ENCODE measurements at places on chromosomes 11 and 22.
A peak's percentile ranks its signal among the peaks of the same experiment; 100 is the strongest.

DNA sequence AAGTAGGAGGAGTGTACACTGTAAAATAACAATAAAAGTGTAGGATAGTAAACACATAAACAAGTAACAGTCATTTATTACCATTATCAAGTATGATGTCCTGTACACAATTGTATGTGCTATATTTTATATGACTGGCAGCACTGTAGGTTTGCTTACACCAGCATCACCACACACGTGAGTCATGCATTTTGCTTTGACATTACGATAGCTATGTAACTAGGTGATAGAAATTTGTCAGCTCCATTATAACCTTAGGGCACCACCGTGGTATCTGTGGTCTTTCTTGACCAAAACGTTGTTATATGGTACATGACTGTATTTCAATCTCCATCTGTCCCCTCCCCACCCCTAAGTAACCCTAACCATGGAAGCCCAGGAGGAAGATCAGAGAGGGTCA is 1.1 kb downstream of the DNAL4 start:
- DNase-seq, result no peak

DNA sequence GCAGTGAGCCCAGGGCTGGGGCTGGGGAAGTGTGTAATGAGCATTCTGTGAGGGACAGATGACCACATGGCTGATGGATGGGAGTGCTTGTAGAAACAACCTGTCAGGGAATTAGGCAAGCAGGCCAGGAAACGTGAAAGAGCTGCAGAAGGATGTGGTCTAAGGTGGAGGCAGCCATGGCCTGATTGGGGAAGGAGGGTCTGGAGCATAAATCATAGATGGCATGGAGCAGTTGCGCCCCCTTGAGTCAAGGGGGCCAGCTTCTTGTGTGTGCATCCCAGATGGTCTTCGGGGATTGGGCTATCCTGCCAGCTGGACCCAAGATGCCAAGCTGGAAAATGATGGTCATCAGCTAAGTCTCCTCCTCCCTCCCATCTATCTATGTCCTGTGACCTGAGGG is 119.4 kb upstream of the CLPB start:
- DNase-seq, result no peak

- DNase-seq, result no peak
Observed at GRCh38 chr11:65891219-65892136, 1.0 kb downstream of the CCDC85B start.

DNA sequence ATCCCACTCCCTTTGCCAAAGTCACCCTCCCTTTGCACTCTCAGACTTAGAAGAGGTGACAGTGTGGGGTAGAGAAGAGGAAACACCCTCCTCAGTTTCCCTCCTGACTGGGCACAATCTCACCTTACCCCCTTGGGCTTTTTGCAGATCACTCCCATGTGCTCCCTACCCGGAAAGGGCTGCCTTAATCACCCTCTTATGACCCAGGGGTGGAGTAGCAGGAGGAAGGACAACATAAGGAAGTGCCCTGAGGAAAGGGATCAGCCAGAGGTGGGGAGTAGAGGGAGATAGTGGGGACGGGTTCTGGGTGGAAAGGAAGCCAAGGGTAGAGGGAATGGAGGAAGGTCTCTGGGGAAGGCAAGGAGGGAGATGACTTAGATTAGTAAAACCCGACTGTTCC is 52.0 kb downstream of the NRXN2 start:
- DNase-seq, result no peak

DNA sequence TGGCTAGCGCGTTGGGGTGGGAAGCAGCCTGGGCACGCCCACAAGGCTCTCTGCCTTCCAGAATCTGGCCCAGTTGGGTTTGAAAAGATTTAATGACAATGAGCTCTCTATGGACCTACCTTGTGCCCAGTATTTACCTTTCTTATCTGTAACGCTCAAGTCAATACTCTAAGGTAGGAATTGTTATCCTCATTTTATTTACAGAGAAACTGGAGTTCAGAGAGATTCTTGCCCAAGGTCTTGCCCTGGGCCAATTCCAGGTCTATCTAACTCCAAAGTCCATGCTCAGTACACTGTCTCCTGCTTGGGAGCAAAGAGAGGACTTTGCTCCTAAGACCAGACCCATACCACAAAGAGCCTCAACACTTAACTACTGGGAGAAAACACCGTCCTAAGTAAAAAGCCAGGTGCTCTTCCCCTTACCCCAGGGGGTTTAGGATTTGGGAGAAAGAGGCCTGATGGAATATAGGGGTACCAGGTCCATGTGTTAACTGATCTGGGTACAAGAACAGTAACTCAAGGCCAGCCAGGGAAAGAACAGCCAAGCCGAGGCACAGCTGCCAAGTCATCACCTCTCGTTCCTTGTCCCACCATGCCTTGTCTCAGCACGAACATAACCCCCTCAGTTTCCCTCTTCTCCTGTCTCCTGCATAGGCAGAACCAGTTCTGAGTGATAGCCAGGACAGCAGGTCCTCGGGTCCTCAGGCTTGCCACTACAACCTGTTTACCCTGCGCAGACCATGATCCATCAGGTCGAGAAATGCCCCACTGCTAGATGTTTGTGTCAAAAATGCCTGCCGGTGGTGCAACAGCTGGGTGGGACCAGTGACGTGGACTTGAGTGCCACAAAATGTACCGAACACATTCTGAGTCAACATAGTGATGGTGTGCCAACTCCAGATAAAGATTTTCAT is 14.6 kb downstream of the APOA4 start:
- DNase-seq, result peak; percentile 95

- DNase-seq, result no peak
Observed at GRCh38 chr22:22840780-22841179, 46.8 kb upstream of the IGLL5 start.

- DNase-seq, result no peak
Observed at GRCh38 chr22:24444729-24445466, 17.5 kb downstream of the ADORA2A start.

DNA sequence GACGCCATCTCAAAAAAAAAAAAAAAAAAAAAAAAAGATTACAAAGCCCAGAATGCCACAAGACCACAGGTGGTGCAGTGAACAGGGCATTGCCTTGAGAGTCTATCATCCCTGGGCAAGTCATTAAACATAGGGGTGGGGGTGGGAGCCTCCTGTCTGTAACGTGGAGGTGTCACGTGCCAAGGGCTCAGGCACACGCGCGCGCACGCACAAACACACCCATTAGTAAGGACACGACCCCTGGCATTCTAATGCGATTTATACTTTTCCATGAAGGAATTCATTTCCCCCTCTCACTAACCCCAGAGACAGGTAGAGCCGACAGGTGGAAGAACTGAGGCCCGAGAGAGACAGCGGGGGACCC is 5.8 kb upstream of the GCAT start:
- DNase-seq, result no peak

GRCh38 chr22:26544489-26544888 is 32.2 kb upstream of the TFIP11 start:
- peak; percentile 35 for DNase-seq

DNA sequence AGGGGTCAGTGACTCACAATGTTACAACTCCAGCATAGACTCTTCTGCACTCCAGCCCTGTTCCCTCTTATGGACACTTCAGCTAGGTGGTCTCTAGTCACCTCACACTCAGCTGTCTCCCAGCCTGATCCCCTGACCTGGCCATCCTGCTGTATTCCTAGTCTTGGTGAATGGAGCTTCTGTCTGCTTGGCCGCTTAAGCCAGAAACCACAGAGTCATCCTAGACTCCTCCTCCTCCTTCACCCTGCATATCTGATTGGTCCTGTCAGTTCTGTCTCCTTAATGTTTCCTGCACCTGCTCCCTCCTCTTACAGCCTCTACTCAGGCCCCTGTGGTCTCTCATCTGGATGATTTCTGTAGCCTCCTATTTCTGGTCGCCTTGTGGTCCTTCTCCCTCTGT is 144.9 kb downstream of the HIPK3 start:
- DNase-seq, result no peak

GRCh38 chr11:57588046-57588710 is 9.3 kb upstream of the SERPING1 start:
- no peak for DNase-seq

GRCh38 chr22:38193580-38193979 is 8.2 kb upstream of the MAFF start:
- DNase-seq, result peak; percentile 76

GRCh38 chr11:43419460-43419859 is 60.7 kb downstream of the TTC17 start:
- DNase-seq, result no peak

DNA sequence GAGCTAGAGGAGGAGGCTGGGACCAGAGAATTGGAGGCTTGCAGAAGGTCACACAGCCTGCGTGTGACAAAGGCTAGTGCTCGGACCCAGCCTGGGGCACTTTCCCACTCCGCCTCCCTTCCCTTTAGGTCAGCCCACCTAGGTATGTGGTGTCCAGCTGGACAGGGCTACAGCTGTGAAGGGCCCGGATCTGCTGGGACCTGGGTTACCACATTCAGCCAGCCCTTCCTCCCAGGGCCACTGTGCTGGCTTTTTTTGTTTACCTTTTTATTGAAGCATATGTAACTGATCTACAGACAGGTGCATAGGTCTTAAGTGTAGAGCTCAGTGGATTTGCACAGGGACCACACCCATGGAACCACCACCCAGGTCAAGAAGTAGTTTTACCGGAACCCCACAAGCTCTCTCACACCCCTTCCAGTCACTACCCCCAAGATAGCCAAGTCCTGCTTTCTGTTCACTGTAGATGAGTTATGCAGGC is 8.7 kb downstream of the CAPN5 start:
- DNase-seq, result no peak

- no peak for DNase-seq
Observed at GRCh38 chr22:45477366-45478107, 25.1 kb upstream of the FBLN1 start.

DNA sequence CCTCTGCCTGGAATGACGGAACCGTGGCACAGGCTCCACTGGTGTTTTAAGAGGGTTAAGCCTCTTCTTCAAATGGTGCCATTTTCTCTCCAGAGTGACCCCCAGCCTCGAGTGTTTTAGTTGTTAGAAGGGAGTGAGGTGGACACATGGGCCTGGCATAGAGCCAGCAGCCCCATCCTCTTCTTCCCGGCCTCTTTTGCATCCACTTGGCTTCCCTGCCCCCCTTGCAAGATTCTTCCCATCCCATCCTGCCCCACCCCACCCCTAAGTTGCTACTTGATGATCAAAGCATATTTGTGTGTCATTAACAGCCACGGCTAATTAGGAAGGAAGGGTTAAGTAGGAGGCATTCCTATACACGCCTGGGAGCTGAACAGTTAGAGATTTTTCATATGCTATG is 72.3 kb upstream of the CRYBB3 start:
- no peak for DNase-seq

DNA sequence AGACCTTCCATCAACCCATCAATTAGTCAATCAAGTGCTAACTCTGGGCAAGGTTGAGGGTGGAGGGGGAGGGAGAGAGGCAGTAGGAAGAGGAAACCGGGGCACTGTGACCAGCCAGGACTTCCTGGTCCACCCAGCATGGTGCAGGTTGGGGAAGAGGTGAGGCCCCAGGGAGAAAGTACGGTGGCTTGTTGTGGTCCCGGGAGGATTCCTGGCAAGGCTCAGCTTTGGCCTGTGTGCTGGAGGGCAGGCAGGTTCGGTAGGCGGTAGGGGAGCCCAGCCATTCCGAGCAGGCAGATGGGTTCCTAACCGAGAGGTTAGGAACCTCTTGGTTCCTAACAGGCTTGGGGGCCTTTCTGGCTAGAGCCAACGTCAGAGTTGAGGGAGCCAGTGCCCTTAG is 10.8 kb downstream of the ST14 start:
- no peak for DNase-seq

GRCh38 chr11:121451986-121452608 is at the start of gene SORL1:
SORL1 (plus strand) TSS chr11:121452314; CDS start chr11:121452332, 18 bp downstream.
- peak; percentile 89 for DNase-seq

DNA sequence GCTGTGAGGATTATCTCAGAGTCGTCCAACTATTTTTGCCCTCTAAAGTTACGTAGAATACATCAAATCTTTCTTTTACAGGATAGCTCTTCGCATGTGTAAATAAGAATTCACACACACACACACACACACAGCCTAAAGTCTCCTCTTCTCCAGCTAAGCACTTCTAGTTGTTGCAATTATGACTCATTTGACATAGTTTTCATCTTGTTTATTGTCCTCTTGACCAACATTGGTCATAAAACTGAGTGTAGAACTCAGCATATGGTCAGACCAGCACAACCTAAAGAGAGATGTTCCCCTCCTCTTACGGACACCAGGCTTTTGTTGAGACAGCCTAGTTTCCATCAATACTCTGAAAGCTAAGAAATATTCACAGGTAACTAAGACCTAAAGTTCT is 234.2 kb downstream of the BLID start:
- DNase-seq, result no peak

DNA sequence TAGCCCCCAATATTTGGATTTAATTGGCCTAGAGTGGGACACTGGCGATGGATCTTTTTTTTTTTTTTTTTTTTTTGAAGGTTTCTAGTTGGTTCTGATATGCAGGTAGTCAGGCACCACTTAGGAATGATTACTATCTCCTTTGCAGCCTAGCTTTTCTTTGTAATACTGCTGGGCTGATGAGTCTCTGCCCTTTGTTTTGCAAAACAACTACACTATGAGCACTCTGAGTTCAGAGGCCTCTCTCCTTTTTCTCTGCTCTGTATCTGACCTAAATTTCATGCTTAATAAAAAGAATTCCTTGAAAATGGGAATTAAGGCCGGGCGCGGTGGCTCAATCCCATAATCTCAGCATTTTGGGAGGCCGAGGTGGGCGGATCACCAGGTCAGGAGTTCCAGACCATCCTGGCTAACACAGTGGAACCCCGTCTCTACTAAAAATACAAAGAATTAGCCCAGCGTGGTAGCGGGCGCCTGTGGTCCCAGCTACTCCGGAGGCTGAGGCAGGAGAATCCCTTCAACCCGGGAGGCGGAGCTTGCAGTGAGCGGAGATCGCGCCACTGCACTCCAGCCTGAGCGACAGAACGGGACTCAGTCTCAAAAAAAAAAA is 1312.3 kb downstream of the FAM181B start:
- no peak for DNase-seq

DNA sequence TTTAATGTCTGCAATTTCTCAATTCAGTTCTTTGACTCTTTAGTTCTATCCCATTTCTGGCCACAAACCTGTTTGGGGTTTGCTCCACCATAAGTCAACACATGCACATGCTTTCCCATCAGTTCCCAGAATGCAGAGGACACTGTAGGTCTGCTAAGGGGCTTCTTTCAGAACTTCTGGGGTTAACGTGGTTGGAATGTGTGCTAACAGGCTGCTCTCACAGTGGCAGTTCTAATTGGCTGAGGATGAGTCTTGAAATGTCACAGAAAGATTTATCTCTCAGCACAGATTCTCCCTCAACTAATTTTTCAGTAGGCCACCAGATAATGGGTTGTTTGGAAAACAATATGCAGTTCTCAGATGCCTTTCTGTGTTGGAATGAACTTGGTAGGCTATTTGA is 703.4 kb downstream of the NTM start:
- DNase-seq, result no peak

GRCh38 chr22:49657275-49657973 is 170.2 kb downstream of the BRD1 start:
- no peak for DNase-seq

GRCh38 chr11:35144136-35144741 is 5.3 kb downstream of the CD44 start:
- peak; percentile 51 for DNase-seq

- DNase-seq, result no peak
Observed at GRCh38 chr11:15836795-15837194, 519.6 kb downstream of the SOX6 start.
